Esophagus muscularis mucosa (tissue), 4 donors: ENCODE measurements at places on chromosomes 12 and 14. TPM values are rescaled to one million over a fixed set of nuclear protein-coding genes. Genes with fewer than 3 reads are reported as not detected.
A peak's percentile ranks its signal among the peaks of the same experiment; 100 is the strongest.

DNA sequence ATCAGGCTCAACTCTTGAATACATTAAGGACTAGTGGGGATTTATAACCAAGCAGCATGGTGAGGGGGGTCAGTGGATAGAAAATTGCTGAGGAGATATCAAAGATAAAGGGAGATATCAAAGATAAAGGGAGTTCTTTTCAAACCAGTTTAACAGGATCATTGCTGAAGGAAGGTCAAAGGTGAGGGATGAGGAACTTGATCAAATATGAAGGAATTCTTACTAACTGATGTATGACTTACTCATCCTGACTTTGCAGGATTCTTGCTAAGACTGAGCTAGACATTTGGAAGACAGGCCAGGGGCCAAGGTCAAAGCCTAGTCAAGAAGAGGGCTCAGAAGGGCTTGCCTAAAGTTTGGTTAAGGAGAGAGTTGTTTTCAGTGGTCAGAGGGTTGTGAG lies 4.8 kb downstream of the ABHD4 start:
- DNase-seq, result no peak

DNA sequence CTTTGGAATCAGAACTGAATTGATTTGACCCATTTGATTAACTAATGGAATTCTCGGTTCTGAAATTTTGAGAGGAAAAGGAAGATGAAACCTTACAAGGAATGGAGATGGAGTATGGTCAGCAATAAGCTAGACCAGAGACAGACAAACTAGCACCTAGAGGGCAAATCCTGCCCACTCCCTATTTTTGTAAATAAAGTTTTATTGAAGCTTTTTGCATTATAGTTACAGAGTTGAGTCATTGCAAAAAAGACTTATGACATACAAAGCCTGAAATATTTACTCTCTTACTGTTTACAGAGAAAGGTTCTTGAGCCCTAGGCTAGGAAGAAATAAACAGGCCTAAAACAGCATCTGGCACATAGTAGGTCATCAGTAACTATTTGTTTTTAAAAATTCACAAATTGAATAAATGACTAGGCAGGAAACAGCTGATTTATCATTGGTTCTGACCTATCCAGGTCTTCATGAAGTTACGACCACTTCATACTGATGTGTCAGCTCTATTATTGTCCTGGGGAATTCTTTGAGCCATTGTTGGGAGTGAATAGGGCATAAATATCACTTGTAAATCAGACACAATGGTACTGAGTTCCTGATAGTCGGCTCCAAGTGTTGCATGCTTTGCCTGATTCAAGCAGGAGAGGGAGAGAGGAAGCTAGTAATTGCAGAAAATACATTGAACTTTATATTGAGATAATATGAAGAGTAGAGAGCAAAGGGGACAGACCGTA lies 14.6 kb upstream of the STAB2 start:
- peak; percentile 2 for DNase-seq

DNA sequence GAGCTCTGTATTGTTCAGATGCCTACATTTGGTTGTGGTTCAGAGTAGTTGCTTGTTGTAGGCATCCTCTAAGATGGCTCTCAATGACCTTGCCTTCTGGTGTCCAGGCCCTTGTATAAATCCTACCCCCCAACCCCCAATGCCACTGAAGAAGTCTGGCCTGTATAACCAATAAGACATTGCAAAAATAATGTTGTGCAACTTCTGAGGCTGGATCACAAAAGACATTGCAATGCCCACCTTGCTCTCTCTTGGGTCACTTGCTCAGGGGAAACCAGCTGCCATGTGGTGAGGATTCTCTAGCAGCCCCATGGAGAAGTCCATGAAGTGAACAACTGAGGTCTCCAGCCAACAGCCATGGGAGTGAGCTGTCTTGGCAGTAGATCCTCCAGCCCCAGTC lies 234.0 kb upstream of the TBX3 start:
- DNase-seq, result no peak

GRCh38 chr14:28264306-28264705 lies 502.3 kb upstream of the FOXG1 start:
- no peak for DNase-seq

BTBD6 gene
- total RNA-seq, result 70.6 TPM
